ENCODE measurements at places on chromosomes 7 and 10.

DNA sequence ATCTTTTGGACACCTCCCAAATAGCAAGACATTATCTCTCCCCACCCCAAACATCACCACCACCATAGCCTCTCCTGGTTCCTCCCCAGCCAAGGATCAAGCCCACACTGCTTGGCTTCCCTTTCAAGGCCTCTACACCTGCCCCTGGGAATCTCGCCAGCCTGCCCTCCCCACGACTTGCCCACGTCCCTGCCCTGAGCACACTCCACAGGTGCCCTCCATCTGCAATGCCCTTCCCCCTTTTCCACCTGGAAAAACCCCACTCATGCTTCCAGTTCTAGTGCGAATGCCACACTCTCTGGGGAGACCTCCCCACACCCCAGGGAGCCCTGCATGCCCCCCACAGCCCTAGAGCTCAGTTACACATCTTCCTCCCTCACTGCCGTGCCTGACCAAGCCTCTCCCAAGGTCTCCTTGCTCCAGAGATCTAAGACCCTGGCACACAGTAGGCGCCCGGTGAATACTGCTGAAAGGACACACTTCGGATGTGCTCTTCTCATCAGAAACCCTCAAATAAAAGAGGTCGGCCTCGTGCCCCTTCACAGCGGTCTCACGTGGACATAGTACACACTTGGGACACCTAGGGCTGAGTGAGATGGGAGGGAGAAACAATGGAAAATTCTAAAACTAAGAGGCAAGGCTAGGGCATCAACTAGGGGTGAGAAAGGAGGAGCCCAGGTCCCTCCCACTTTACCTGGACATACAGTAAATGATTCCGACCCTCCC lies 91.4 kb downstream of the DLG5 start:
- no peak for DNase-seq

GRCh38 chr7:130913639-130914553 lies 179.9 kb upstream of the KLF14 start:
- no peak for DNase-seq

GRCh38 chr7:108503112-108504026 lies 22.6 kb downstream of the PNPLA8 start:
- no peak for DNase-seq

GRCh38 chr10:14784459-14785055 lies 9.9 kb upstream of the FAM107B start:
- DNase-seq, result no peak

GRCh38 chr10:97297556-97298222 lies 5.3 kb upstream of the ARHGAP19 start:
- no peak for DNase-seq

DNA sequence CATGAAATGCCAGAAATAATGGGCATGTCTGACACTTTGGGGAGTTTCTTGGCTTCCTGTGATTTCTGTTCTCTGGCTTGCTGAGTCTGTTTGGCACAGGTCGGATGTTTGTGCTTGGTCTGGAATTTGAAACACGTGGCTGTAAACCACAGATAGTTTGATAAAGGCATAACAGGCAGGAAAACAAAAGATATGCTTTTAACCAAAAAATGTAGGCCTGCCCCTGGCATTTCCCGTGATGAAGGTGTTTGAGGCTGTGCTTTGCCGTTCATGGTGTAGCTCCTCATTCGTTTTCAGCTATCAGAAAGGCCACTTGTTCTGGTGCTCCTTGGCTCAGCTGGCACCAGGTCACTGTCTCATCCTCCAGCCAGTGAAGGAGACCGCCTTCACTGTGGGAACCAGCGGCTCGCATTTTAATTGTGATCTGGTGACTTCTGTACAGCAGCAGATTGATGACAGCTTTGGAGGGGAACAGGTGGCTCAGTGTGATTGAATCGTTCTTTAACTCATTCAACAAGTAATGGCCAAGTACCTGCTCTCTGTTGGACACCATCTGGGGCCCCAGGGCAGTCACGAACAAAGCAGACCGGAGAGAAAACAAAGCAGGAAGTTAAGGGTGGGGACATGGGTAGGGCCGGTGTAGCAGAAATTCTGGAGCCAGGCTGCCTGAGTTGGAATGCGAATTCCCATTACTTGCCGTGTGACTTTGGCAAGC lies 111.5 kb downstream of the CCNY start:
- DNase-seq, result no peak

- no peak for DNase-seq
Observed at GRCh38 chr10:132359305-132360040, 27.5 kb downstream of the LRRC27 start.

- DNase-seq, result no peak
Observed at GRCh38 chr10:112588225-112588990, 141.4 kb downstream of the VTI1A start.

GRCh38 chr7:105267244-105267643 lies 121.5 kb downstream of the SRPK2 start:
- no peak for DNase-seq

Data from nucleus accumbens (tissue), 56 donors.